ENCODE measurements at places on chromosomes 4 and X.

GRCh38 chr4:145154573-145154972 lies 25.8 kb downstream of the OTUD4 start:
- DNase-seq: peak; percentile 32

GRCh38 chr4:118290951-118291350 lies 61.9 kb downstream of the PRSS12 start:
- DNase-seq: peak; percentile 11

DNA sequence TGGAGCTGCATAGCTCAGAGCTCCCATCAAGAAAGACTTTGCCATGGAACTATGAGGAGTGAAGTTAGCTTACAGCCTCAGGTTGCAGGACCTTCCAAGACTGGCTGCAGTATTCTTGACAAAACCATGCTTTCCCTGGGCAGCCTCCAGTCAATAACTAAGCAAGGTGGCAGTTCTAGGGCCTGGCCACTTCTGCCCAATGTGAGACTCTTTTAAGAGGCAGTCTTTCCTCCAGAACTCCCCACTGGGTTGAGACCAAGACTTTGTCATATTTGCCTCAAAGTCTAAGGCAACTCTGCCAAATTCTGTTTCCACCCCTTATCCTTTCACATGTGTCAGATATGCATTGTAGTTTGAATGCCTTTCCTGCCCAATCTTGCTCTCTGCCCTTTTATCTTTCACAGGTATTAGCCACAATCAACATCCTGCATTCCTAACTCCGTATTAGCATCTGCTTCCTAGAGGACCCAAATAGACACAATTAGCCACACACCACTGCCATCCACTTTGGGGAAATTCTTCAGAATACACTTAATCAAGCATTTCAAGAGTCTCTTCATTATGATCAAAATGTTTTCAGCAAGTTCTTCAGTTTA lies 17.7 kb upstream of the SLC25A43 start:
- no peak for DNase-seq

- DNase-seq: peak; percentile 32
Measured at GRCh38 chrX:47573341-47574075, 8.7 kb upstream of the TIMP1 start.

DNA sequence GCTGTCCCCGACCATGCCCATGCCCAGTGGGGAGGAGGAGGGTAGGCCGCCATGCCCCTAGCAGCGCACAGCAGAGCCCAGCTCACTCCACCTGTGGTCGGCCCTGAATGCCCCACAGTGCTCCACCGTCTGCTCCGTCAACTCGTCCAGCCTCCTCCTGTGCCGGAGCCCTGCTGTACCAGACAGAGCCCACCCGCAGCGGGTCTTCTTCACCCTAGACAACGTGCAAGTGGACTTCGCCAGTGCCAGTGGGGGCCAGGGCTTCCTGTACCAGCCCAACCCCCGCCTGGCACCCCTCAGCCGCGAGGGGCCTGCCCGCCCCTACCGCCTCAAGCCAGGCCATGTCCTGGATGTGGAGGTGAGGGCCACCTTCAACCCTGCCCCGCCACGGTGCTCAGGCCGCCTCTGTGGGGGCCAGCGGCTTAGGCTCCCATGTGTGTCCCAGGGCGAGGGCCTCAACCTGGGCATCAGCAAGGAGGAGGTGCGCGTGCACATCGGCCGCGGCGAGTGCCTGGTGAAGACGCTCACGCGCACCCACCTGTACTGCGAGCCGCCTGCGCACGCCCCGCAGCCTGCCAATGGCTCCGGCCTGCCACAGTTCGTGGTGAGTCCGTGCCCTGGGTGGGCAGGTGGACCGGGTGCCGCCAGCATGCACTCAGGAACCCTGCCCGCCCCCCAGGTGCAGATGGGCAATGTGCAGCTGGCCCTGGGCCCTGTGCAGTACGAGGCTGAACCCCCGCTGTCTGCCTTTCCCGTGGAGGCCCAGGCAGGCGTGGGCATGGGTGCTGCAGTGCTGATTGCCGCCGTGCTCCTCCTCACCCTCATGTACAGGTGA lies 6.9 kb upstream of the SRPK3 start:
- DNase-seq: no peak

All from HT1080 (cell line).